ENCODE measurements at places on chromosomes 12 and 14.

DNA sequence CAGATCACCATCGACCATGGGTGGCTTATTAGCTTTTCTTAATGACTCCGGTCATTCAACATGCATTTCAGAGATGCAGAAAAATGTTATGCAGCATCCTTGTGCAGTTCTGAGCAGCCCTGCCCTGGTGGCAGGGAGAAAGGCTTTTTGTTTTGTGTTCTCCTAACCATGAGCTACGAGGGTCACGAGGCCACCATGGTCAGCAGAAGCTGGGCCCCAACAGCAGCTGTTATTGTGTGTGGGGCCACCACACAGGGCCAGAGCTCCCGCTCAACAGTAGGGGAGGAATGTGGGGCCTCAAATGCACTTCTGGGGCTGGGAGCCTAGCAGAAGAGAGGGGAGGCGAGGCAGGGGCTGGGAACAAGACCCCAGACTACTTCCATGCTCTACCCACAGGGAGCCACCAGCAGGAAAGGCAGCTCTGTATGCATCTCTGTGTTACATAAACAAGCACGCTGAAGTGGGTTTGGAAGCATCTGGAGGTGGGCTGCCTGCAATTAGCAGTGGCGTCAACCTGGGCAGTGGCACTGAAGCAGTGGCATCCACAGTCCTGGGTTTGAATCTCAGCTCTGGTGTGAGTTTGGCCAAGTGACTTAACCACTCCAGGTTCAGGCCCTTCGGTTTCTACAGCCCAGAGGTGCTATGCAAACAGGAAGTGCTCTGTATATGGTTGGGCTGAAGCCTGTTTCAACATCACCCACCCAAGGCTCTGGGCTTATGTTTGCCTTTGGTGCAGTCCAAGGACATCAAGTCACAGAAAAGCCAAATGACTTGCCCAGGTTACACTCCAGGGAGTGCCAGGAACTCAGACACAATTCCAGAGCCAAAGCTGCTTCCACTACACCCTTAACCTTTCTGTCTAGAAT, 16.3 kb downstream of the GLTP start:
- DNase-seq: no peak

- no peak for DNase-seq
Measured at GRCh38 chr14:89628521-89628920, 211.5 kb upstream of the FOXN3 start.

GRCh38 chr14:68586896-68587751, 205.7 kb downstream of the ZFP36L1 start:
- no peak for DNase-seq

DNA sequence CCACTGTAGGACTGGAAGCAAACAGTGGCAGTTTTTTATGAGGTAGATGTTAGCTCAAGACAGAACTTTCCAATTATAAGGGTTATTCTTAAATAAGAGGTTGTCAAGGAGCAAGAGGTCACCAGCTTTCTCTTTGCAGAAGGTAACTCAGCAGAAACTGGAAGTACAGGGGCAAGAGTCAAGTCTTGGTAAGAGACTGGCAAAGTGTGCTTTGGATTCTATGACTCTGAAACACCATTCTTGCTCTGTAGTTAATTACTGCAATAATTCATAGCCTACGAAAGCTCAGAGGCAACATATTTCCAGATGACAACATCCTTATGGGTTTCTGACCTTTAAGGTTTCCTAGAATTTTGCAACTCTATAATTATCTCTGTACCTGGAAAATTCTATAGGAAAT, 51.3 kb downstream of the RMST start:
- no peak for DNase-seq

DNA sequence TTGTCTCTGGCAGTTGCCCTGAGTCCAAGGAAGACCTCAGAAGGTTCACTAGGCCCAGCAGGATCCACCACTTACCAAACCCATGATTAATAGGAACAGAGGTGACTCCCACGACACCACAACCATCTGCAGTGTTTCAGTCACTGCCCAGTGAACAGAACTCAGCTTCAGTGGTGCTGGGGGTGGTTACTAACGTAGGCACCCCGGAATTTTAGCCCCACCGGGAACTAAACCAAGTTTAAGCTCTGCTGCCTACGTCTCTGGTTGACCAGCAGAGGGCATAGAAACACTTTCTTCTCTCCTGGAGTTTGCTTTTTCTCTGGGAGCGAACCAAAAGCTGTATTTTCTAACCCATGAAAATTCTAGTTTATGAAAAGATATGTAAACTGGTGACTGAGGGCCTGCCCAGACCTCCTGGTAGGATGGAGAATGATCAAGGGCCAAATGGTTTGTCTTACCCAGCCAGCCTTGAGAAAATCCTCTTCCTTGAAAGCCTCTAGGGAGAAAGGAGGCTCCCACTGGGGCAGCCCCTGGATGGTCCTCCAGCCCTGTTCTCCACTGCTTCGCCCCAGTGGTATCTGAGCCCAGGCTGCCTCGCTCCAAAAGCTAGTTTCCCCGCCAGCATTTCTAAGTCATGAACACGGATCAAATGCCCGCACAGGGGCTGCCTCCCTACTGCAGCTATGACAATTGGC, 379.8 kb downstream of the DPF3 start:
- no peak for DNase-seq

All from activated effector memory CD4-positive, alpha-beta T cell treated with Interleukin-2 at 50 U/mL for 16 hours (primary cell).